ENCODE measurements at places on chromosomes 6 and 20. TPM values are rescaled to one million over a fixed set of nuclear protein-coding genes. Genes with fewer than 3 reads are reported as not detected.

Gene IL20RA
- 0.10 TPM for total RNA-seq

Gene CPXM1
- total RNA-seq: 0.10 TPM

Gene PPP1R3G
- total RNA-seq: 0.31 TPM

Gene DACT2
- not detected for total RNA-seq

Gene CPNE5
- total RNA-seq: 6.9 TPM

Gene HCK
- 52.4 TPM for total RNA-seq
